Neural progenitor cell (in vitro differentiated cells): ENCODE measurements at places on chromosomes 4 and X.

GRCh38 chr4:100188829-100189228, 1.4 kb downstream of the DDIT4L start:
- DNase-seq = no peak

GRCh38 chrX:133417364-133417763, 2.1 kb upstream of the GPC4 start:
- DNase-seq = no peak

GRCh38 chr4:3046162-3046561, 28.2 kb downstream of the HTT-AS start:
- no peak for DNase-seq

DNA sequence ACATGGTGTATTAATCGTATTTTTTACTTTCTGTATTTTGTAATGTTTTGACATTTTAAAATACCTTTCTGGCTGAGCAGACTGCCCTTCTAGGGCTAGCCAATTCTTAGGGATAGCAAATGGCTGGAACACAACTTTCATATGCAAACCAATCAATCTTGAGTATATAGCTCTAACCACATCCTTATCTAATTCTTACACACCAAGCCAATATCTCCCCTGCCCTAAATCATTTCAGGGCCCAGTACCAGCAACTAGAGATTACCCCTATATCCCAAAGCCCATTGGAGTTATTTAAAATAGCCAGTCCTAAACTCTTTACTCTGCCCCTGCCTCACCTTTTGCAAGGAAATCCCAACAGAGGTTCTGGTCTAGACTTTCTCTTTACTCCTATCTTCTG, 58.3 kb downstream of the INTS12 start:
- no peak for DNase-seq
